ENCODE measurements at places on chromosomes 3 and 15.

DNA sequence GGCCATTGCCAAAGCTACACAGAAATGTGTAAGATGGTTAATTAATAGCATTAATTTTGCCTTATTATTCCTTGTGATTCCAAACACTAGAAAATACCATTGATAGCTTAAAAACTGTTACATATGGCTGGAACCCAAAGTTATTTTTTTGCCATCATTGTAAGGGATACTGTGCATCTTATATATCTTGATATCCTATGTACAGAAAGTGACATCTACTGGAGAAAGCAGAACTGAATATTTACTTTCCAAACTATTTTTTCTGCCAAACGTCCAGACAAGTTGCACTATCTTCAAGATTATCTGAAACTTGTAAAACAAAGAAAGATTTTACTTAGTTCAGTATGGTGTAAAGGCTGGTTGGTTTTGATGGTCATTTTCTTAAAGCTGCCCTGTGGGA, 33.3 kb upstream of the MEIS2 start:
- no peak for DNase-seq

DNA sequence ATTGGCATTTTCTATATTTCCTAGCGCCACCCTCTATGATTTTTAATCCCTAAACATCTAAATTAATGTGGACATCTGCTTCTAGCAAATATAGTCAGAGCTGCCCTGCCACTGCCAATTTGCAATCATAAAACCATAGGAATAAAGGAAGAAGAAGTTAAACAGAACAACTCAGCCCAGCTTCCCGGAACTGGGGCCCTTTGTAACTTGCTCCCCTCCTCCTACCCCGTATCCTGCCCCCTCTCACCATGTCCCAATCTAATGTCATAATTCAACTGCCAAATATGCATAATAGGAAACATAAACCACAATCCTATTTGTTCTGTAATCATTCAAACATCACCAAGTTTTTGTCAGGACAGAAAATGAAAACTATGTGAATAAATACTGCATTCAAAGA, 74.4 kb upstream of the ACP3 start:
- no peak for DNase-seq

GRCh38 chr15:41585127-41586047, 26.4 kb downstream of the TYRO3 start:
- peak; percentile 64 for DNase-seq

GRCh38 chr3:155646669-155647068, 98.2 kb downstream of the PLCH1 start:
- DNase-seq, result no peak
